ENCODE measurements at places on chromosomes 5 and 9.

DNA sequence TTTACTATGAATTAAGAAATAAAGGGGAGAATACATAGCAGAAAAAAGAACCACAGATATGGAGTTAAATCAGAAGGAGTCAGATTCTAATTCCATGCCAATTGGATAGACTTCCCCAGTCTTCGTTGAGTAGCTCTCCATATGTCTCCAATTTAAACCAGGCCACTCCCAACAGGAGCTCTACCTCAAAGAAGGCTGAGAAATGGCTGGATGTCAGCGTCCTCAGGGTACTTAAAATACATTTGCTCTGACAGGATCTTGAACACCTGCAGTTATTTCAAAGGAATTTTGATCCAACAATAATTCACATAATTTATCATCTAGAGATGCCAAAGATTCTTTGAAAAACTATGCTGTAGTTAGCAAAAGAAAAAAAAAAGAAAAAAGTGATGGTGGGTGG is 133.9 kb upstream of the FBN2 start:
- DNase-seq: no peak

DNA sequence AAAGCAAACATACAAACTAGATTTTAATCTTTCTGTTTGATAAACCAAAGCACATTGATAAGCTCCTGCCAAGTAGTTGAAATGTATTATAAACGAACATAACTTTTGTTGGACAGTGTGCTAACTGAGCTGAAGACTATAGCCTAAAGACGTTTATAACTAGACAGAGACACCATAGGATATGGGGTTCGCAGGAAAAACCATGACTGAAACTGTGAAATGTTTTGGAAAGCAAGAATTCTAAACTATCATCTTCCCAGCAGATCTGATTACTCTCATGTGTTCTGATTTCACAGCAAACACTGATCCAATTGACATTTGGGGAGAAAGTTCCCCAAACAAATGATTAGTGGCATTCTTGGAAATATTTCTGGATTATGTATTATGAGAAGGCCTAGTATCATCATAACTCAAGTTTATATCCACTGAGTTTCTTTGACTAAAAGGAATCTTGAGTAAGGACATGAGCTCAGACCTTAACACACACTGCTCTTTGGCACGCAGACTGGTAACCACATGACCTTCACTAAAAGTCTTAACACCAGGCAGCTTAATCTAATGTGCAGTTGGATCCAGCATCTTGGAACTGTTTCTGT is 375.2 kb downstream of the ZNF608 start:
- DNase-seq: no peak

DNA sequence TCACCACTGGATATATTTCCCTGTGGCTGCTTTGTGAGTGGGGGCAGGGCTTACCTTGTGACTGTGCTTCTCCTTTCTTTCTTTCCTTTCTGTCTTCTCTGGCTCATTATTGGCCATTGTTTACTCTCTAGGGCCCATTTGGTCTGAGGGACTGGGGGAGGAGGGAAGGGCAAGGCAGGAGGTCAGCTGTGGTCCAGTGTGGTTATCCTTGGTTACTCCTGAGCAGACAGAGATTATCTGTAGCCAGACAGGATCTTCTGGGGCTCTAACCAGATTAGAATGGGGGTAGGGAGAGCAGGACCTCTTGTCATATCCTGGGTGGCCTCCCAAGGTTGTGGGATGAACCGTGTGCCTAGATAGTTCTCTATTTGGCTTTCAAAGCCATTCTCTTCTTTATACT is 71.2 kb downstream of the ANKRD55 start:
- DNase-seq: no peak

DNA sequence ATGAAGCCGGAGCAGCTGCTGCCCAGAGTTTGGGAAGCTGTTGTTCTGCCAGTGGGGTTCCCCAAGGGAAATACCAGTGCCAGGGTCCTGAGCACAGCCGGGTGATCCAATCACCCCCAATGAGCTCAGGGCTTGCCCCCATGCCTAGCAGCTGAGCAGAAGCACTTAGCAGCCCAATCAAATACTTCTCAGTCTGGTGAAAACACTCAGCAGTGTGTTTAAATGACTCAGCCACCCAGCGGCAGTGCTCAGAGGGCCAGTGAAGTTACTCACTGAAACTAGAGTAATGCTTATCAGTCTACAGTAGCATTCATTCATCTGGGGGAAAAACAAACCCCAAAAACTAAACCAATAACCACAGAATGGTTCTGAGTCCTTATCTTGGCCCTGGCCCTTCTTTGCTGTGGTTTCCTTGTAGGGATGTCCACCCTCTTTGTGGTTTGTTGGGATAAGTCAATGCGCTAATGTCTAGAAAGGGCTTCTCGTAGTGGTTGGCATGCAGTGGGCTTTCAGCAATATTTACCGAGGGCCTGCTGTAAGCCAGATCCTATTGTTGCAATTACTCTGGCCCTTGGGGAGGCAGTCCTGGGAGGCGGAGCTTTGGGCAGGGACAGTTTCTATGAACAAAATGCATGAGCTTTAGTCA is 43.1 kb downstream of the LHX2 start:
- no peak for DNase-seq

GRCh38 chr9:134361843-134362414 is 35.7 kb downstream of the RXRA start:
- DNase-seq: no peak

- DNase-seq: no peak
Measured at GRCh38 chr5:96648593-96648992, 13.6 kb upstream of the CAST start.

DNA sequence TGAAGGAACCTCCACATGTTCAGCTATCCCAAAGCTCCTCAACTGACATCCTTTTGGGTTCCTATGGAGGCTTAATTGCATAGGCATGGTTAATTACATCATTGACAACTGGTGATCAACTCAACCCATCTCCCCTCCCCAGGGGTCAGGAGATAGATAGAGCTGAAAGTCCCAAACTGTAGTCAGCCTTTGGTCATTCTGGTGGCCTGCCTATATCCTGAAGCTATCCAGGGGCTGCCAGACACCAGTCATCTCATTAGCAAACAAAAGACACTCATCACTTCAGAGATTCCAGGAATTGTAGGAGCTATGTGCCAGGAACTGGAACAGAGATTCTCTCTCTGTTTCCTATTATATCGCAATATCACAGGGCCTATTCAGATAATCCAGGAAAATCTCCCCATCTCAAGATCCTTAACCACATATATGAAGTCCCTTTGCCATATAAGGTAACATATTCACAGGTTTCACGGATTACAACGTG is 646.5 kb upstream of the GRAMD2B start:
- no peak for DNase-seq

- no peak for DNase-seq
Measured at GRCh38 chr5:133525126-133525525, 87.2 kb downstream of the FSTL4 start.

GRCh38 chr9:129011170-129011569 is 17.0 kb downstream of the SH3GLB2 start:
- DNase-seq: no peak

DNA sequence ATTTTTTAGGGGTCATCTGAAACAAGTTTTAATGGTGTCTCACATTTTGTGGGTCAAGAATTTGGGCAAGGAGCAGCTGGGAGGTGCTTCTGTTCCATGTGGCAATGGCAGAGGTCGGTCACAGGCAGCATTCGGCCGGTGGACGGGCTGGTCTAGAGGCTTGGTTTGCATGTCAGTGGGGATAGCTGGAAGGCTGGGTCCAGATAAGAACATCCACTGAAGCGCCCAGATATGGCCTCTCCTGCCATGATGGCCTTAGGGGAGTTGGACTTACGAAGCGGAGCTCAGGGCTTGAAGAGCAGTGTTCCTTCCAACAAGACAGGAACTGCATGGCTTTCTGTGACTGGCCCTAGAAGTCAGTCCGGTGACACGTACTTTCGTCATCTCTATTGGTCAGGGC is 30.3 kb downstream of the LHFPL2 start:
- DNase-seq: no peak

GRCh38 chr5:58294598-58295305 is 165.1 kb downstream of the PLK2 start:
- DNase-seq: no peak

- no peak for DNase-seq
Measured at GRCh38 chr5:88502179-88503040, 233.8 kb upstream of the TMEM161B start.

Data from CD8-positive, alpha-beta memory T cell (primary cell).